ENCODE measurements at places on chromosomes 6 and 20.

DNA sequence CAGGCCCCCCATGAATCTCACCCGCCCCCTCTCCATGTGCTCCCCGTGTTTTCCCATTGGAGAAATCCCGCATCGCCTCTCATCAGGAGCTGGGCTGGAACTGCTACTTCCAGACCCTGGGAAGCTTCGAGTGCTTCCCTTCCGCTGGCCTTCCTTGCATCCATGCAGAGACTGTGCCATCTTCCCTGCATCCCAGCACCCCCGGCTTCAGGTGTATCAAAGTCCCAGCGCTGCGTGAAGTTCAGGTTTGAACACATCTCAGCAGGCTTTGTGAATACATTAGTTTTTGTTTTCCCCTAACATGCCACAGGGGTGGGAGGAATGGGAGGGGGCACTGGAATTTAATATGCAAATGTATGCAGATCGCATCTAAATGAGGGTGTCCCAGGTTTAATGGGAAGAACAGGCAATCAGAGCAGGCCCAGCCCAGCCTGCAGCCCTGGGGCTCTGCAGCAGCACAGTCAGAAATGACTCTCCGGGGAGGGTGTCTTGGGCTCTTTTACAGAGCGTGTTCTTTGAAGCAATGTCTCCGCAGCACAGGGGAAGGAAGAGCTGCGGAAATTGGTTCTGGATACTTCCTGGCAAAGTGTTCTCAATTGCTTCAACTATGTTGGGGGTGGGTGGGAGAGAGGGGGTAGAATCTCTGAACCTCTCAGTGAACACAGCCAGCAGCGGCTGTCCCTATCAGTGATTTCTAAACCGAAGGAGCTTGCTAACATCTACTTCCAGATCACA is 8.3 kb upstream of the MMP9 start:
- DNase-seq, result no peak

DNA sequence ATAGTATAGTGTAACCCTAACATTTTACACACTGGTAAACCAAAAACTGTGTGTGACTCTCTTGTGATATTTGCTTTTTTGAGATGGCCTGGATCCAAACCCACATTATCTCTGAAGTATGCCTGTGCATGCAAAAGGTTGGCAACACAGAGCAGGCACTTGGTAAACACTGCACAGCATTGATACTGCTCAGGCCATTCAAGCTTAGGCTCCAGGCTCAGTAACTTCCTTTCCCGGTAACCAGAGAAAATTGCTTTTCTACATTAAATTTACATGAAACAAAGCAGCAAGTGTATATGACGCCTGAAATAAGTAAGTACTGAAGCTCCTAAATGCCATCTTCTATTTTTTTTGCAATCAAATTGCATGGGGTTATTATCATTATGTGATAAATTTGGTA is 205.7 kb downstream of the EPM2A start:
- DNase-seq, result no peak

DNA sequence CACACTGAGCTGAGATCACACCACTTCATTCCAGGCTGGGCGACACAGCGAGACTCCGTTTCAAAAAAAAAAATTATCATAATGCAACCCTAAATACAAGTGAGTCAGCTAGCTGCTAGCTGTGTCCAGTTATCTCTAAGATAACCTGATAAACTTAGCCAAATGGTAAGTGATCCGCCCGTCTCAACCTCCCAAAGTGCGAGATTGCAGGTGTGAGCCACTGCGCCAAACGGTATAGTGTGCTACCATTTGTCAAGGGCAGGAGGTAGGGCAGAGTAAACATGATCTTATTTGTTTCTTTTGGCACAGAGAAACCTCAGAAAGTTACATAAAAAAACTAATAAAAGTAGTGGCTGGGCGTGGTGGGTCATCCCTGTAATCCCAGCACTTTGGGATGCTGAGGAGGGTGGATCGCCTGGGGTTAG is 4.7 kb upstream of the C6orf132 start:
- no peak for DNase-seq

DNA sequence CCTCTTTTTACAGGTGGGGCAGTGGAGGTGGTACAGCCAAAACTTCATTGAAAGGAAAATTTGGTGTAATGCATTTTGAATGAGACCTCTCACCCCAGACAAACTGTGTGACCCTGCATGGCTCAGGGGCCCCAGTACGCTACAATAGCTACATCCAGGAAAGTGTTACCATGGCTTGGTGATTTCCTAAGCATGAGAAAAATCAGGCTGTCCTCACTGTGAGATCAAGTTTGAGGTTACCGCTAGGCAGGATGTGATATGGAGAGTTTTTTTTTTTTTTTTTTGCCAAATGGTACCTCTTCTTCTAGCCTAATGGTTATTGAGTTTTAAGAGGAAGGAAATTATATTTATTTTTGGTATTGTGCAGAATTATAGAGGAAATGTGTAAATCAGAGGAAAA is 305.3 kb downstream of the CD83 start:
- DNase-seq, result no peak

DNA sequence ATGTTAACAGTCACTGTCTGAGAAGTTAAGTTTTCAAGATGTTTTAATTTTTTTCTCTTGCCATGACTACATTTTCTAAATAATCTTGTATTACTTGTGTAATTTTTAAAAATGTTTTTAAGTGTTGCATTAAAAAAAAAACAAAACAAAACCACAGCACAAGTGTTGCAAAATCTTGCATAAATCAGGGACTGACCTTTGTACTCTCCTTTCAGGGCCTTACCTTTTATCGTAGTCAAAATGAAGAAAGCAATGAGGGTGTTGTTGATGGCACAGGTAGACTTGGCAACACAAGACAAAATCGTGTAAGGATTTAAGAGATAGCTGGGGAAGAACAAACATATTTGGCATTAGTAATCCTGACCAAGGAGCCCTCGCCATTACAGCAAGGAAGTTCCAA is 42.5 kb downstream of the PIGU start:
- DNase-seq, result no peak

DNA sequence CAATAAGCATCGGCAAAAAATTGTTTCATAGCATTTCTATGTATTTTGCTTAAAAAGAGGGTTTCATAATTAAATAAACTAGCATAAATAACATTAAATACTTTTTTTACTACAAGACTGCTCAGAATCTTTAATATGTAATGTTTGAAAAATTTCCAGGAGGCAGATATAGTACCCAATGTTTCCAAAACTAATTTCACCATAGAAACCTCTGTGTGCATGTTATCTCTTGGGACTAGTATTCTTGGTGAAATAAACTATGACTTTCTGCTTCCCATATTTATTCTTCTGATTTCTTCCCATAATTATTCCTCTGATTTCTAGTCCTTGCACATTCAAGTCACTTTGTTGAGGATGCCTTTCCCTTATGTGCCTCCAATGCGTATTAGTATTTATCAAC is 94.5 kb downstream of the PTPRK start:
- no peak for DNase-seq

DNA sequence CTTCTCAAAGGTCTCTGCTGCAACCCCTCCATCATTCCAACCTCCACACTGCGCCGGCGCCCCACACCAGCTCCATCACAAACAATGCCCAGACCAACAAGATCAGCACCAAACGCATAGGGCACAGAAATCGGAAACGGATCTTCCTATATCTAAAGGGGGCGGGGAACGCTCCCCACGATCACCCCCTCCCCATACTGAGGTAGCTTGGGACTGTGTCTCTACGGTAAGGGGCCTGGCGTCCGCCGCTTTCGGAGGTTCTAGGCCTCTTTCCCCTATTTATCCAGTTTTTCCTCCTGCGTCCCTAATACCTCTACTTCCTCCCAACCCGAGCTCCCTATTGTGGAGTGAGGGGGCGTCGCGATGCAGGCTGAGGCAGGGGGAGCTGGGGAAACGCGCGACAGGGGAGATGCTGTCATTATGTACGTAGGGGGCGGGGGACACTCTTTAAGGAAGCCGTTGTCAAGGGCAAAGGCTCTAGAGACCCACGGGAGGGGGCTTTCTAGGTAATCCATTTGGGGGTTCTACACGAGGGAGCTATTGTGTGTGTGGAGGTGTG is 909 bp downstream of the DNAAF9 start:
- no peak for DNase-seq

DNA sequence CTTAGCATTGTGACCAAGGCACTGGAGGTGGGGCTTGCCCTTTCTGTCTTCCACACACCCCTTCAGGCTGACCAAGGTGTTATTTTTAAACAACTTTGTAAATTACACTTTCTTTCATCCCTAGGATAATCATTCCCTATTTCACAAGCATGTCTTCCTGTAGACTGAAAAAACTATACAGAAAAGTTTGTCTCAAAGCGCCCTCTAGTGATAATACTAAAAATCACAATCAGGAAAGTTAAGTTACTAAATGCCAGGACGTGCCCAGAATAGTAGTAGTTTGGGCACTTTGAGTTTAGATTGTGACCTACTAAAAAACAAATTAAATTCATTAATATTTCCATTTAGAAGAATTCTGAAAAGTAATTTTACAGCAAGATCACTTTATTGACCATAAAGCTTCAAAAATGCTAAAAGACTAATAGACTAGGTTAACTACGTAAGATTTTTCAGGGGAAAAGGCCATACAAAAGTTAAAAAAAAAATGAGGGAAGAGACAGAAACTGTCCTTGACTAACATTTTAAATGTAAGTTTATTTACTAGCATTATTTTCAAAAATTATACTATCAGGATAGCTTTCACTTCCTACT is 123.3 kb upstream of the DUSP22 start:
- no peak for DNase-seq

DNA sequence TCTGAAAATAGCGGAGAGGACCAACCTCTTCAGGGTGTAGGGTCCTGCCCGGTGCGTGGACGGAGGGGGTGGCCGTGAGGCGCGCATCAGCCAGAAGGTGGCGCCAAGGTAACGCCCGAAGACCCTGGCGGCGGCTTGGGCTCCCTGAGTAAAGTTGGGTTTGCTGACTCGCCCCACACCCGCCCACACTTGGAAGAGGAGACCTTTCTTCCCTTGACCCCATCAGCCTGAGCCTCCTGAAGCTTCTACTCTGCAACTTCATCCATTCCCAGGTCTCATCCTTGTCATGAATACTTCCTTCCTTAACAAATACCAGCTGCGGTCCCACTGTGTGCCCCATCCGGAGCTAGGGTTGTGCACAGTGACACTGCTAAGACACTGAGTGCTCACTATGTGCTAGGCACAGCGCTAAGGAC is 14.6 kb downstream of the CD40 start:
- DNase-seq, result peak; percentile 20

DNA sequence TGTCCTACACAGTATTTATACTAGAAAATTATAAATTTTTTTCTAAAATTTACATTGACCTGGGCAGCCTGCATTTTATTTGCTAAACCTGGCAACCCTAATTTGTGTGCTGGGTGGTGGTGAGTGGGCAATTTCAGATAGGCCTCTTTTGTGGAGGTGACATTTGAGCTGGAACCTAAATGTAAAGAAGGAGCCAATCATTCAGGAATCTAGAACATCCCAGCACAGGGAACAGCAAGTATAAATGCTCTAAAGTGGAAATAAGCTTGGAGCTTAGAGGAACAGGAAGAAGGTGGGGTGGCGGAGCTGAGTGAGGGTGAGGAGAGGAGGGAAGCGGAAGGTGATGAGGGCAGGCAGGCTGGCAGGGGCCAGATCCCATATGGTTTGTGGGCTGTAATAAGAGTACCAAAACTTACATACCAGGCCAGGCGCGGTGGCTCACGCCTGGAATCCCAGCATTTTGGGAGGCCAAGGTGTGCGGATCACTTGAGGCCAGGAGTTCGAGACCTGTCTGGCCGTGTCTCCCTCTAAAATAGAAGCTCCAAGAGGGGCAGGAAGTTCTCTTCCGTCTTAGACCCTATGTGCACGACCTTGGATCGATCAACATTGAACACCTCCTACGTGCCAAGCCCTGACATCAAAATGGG is 549 bp upstream of the CSE1L start:
- no peak for DNase-seq

- DNase-seq, result no peak
Observed at GRCh38 chr6:2783188-2783963, 18.2 kb downstream of the WRNIP1 start.

GRCh38 chr20:54025251-54025771 is 45.1 kb downstream of the BCAS1 start:
- no peak for DNase-seq

DNA sequence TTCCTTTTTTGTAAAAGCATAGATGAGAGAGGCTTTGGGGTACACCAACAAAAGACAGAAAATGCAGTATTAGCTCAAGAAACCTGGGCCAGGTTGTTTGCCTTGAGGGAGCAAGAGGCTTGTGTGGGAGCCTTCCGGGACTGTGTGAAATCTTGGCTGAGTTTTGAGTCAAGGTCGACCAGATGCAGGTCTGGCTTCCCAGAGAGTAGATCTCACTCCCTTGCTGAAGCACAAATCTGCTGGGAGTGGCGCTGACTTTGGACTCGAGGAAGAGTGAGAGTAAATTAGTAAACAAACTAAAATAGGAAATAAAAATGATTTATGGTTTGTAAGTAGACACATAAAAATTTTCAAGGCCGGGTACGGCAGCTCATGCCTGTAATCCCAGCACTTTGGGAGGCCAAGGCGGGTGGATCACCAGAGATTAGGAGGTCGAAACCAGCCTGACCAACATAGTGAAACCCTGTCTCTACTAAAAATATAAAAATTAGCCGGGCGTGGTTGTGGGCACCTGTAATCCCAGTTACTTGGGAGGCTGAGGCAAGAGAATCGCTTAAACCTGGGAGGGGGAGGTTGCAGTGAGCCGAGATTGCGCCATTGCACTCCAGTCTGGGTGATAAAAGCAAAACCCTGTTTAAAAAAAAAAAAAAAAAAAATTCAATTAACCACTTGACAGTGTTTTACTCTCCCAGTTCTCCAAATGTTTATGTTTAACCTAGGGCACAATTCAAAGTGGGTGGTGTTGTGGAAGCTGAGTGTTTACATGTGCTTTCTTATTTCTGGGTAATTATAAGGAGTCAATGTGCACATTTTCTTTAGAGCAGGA is 27.7 kb upstream of the EDN1 start:
- no peak for DNase-seq

DNA sequence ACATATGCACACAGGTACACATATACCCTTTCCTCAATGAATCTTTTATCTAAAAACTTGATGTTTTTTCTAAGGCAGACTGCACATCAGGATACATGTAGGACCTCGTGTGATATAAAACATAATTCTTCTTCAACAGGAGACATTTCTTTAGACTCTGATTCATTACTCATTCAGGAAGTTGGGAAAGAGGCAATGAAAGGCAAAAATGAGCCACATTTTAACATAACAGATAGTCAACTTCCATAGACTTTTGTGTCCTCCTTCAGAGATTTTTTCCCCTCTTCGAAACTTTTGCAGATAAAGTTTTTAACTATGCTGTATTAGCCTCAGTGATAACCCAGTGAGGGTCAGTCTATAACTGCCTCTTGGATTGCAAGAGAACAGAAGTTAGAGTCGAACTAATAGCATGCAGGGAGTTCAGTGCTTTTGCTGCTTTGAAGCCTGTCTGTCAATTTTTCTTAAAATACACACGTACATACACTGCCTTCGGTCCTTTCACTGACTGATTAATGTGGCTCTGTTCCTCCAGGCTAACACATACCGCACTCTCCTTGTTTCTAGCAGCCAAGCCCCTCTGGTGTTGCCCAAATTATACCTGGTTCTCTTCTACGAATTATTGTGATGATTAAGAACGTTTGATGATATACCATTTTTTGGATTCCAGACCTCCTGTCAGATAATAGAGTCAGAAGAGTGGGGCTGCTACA is 562.5 kb upstream of the MAP3K7 start:
- DNase-seq, result no peak
